Calu3 (cell line): ENCODE measurements at places on chromosomes 13 and 19.

GRCh38 chr19:10871711-10872545 is 575 bp downstream of the CARM1 start:
- peak; percentile 24 for DNase-seq

DNA sequence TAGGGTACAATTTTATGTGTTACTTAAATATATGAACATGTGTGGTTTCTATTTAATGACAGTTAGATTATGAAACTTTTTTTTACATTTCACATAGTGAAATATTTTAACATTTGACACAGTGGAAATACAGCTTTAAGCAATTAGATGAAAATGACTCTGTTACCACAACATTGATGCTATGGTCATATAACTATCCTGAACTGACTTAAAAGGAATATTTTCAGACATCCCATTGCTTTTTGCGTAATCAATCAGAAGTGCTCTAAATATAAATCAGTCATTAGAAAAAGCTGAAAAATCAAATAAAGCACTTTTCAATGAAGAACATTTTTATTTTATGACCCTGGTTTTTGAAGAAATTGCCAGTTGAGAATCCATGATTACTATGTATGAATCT is 80.3 kb downstream of the UFM1 start:
- no peak for DNase-seq

- DNase-seq: no peak
Observed at GRCh38 chr13:23674795-23675640, 104.8 kb downstream of the TNFRSF19 start.

- no peak for DNase-seq
Observed at GRCh38 chr19:56113074-56113632, 7.9 kb downstream of the ZNF787 start.

GRCh38 chr19:30068528-30069395 is 126.7 kb downstream of the URI1 start:
- no peak for DNase-seq

GRCh38 chr13:51820016-51820597 is 16.1 kb upstream of the DHRS12 start:
- no peak for DNase-seq

- DNase-seq: no peak
Observed at GRCh38 chr19:11475861-11476260, 5.0 kb downstream of the ELAVL3 start.

DNA sequence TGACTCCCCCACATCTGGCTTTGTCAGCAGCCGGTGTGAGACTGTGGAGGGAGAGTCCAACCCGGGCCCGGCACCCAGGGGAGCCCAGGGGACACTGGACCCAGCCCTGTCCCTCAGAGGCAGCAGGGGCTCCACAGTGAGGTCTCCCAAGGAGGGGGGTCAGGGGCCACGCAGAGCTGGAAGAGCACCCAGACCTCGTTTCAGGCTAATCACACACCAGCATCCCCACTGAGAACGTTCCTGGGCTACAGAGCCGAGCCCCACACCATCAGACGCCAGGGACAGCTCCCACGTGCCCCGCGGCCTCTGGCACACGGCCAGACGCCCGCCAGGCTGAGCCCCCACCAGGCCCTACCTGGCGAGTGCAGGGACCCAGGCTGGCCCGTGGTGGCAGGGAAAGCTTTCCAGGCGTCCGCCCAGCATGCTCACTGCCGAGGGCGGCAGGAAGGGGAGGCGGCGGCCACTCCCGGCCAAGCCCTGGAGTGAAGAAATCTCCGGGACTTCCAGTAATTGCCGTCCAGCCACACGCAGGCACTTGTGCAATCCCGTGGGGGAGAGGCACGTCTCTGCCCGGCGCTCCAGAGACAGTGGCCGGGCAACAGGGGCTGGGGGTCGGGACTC is 19.2 kb downstream of the SBNO2 start:
- DNase-seq: peak; percentile 66

GRCh38 chr13:94112731-94113130 is 366.8 kb downstream of the DCT start:
- no peak for DNase-seq

GRCh38 chr19:1015782-1016646 is 4.9 kb downstream of the TMEM259 start:
- no peak for DNase-seq

DNA sequence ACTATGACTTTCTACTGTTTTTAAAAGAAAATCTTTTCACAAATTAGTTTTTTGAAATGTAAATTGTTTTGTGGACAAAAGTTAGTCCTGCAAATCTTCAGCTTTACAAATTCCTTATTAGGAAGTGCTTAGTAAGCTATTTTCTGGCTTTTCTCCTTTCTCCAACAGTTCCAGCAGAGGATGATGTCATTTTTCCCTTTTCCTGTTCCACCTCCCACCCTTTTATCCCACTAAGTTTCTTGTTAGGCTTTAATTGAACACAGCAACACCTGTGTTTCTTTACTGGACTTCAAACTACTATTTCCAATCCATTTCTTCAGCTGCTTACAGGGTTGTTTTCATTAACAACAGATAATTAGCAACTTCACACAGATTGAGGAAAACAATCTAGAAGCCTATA is 389.2 kb downstream of the NDFIP2 start:
- no peak for DNase-seq

DNA sequence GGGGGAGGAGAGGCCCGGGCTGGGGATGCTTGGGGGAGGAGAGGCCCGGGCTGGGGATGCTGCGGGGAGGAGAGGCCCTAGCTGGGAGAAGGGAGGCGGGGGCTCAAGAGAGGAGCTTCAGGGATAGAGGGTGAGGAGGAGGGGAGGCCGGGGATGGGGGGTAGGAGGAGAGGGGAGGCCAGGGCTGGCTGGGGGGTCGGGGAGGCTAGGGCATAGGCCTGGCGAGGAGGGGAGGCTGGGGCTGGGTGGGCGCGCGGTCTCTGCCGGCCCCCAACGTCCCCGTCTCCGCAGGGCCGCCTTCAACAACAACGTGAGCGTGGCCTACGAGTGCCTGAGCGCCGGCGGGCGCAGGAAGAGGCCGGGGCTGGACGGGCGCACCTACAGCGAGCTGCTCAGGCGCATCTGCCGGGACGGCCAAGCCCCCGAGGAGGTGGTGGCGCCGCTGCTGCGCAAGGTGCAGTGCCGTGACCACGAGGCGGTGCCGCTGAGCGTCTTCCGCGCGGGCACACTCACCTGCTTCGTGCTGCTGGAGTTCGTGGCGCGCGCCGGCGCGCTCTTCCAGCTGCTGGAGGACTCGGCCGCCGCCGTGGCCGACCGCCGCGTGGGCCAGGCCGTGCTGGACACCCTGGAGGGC is 11.4 kb downstream of the TPGS1 start:
- no peak for DNase-seq

- no peak for DNase-seq
Observed at GRCh38 chr19:56718231-56718630, 46.7 kb upstream of the ZNF835 start.

DNA sequence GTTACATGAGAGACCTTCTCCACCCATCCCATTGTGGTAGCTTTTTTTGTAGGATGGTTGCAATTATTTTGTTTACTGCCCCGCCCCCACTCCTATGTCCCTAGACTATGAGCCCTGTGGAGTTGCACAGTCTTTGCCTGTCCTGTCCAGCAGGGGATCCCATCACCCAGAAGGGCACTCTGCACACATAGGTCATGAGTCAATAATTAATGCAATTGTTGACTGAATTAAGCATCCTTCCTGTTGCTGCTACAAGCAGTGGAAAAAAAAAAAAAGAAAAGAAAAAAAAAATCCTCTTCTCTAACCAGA is 14.2 kb downstream of the C19orf81 start:
- peak; percentile 41 for DNase-seq

GRCh38 chr13:87923753-87924152 is 252.6 kb downstream of the SLITRK5 start:
- no peak for DNase-seq

DNA sequence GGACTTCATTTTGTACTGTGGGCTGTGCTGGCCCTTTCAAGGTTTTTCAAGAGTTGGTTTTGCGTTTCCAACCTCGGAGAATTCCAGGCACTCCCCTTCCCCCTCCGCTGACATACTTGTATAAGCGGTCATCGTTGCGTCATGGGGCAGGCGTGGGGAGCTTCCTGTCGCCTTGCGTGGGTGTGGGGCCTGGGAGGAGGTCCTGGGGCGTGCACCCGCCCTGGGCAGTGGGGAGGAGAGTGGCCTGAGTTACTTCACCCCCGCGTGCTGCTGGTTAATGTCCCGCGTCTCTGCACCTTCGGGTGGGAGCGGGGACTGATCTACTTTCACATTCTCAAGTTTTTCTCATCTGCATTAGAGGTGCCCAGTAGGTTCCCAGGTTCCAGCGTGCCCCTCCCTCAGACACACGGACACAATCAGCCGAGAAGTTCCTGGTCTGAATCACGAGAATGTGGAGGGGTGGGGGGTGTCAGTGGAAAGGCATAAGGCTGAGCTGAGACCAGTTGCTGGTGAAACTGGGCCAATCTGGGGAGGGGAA is 4.1 kb downstream of the IER2 start:
- no peak for DNase-seq

DNA sequence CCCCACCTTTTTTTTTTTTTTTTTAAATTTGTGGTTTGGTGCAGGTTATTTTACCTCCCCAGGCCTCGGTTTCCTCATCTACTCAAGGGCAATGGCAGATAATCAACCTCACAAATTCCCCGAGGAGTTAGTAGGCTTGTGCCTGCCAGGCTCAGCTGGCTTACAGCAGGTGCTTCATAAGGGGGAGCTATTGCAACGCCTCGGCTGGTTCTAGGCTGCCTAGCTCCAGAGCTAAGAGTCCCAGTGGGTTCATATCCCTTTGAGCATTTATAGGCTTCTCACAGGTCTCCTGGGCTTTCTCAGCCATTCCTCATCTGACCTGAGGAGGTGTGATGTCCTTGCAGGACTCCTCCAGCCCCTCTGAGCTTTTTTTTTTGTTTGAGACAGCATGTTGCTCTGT is 10.6 kb downstream of the BCKDHA start:
- no peak for DNase-seq

DNA sequence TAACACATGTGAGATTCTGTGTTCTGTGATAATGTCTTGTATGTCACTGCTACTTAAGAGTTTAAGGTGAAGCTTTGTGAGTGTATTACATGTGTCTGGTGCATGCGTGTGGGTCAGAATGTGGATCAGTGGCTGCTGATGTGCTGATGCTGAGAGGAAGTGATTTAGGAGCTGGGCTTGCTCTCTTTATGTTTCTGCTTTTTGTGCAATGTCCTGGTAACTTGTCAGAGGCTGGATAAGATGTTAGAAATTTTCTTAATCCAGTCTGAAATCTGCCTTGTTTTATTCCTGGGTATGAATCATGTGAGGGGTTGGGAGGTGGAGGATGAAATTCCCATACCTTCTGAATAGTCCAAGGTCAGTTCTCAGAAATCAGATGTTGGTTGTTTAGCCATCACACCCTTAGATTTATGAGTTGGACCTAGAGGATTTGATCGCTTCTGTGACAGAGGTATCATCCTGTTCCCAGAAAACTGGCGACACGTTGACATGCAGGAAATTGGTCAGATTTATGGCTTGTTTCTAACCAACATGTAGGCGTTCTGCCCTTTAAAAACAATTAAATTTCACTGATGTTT is 24.5 kb upstream of the CXCL17 start:
- no peak for DNase-seq

GRCh38 chr19:55355213-55355821 is 798 bp upstream of the COX6B2 start:
- DNase-seq: no peak

- DNase-seq: peak; percentile 18
Observed at GRCh38 chr19:13234518-13234917, 84.3 kb downstream of the IER2 start.

- no peak for DNase-seq
Observed at GRCh38 chr19:43902399-43902798, 32.7 kb downstream of the ZNF45 start.

GRCh38 chr19:46591870-46592269 is 9.3 kb upstream of the CALM3 start:
- DNase-seq: no peak

DNA sequence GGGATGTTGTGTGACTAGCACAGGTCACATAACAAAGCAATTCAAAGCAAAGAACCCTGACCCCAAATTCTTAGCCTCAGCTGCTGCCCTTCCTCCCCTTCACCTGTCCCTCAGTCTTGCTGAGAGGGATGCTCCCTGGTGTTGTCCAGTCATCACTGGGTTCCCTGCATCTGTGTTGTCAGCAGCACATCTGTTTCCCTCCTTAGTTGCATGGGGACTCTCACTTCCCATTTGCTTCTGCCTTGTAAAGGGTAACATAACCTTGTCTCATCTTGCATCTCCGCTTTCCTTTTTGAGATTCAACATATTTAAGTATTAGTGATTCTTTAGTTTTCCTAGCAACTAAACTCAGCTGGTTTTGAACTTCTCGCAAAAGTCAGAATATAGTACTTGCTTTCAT is 54.0 kb downstream of the SPATA13 start:
- DNase-seq: no peak

GRCh38 chr13:102138635-102139190 is 263.1 kb downstream of the FGF14 start:
- DNase-seq: no peak

DNA sequence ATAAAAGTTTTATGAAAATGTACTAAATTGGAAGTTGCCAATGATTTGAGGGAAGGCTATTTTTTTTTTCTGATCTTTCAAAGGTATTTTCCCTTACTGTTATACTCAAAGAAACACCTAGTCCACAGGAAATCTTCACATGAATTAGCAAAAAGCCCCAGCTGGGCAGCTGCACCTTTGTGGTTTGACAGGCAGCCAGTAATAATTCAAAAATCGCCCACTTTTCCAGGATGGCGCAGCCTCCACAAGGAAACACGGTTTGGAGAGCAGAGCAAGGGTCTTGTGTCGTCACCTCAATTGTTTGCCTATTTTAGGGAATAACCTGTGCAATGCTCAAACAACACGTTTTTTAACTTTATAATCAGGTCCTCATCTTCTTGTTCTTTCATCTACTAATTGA is 324.9 kb upstream of the GPC6 start:
- DNase-seq: no peak

DNA sequence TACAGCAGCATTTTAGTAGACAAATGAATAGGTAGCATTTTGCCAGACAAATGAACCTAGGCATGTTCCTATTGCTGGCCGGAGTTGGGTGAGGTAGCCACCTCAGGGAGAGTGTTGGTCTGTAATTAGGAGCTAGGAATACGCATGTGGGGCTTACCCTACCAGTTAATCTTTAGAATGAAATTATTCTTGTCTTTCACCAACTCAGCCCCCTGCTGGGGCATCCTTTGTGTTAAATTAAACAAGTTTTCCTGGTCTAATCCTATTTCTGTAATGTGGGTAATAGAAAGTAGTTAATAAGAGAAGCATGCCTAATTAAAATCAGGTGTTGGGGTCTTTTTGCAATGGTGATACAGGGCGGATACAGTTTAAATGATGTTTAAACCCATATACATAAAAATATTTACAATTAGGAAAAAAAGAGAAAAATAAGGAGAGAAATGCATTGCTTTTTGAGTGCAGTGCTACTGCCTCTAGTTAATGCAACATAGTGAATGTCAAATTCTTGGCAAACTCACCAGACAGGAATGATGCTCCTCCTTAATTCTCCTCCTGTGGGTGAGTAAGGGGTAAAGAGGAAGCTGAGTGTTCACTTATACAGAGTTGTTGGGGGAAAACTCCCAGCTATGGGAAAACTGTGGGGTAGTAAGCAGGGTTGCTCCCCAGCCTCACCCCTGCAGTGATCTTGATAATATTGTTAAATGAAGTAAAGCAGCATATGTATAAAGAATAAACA is 276.4 kb upstream of the EDNRB start:
- DNase-seq: no peak
